ENCODE measurements at places on chromosomes 7 and 10.

DNA sequence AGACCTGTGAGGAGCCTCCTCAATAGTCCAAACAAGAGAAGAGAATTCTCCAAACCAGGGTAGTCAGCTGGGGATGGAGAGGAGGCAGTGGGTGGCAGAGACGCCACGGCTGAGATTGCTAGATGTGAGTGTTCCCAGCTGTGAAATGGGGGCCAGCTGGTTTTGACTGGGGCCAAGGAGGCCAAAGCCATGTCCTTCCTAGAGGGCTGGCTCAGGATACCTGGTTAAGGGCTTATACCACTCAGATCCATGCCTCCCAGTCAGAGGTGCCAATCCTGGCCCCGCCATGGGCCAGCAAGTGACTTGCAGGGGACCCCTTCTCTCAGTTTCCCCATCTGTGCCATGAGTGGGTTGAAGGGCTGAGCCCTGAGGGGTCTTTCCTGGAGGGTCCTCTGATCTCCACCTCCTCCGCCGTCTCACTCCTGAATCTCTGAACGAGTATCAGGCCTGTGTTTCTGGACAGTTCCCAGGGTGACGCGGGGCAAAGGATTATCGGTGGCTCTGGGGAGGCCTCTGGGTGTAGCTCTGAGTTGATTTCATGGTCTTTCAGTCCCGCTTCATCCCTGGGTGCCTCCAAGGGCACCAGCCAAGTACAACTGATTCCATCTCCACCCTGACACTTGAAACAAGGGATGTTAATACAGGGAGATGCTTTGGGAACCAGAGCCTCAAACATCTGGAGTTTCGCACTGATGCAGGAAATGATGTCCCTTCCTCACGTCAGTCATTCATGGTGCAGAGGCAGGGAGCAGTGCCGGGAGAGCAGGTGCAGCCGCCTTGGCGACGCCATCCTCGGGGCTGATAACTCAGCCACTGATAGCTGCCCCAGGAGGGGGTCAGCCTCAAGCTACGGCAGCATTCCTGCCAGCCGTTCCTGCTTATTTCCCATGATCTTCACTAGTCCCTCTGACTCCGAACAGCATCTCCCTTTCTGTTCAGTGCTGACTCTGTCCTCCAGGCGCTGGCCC, 126.7 kb downstream of the RGS10 start:
- no peak for DNase-seq

DNA sequence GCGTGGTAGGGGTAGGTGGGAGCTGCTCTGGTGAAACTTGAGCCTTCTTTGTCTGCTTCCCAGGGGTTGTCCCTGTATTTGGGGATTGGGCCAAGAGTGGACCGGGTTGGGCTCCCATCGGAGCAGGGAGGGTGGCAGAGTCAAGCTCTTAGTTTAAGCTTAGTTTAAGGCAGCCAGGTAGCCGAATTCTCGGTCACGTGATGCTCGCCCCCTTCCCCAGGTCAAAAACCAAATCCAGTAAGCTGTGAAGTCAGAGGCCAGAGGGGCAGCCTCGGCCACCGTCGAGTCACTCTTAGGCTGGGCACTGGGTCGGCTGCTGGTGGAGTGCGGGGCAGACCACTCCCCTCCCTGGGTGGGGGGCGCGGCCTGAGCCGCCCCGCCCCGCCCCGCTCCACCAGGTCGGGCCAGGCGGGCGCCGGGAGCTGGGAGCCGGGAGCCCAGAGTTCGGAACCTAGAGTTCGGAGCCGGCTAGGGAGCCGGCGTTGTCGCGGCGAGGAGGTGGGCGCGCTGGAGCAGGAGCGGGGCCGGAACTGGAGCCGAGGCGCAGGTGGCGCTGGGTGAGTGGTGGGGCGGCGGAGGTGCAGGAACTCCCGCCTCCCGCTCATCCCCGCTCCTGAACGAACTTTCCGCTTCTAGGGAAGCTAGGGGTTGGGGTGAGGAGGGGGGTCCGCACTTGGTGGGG, 2.8 kb upstream of the LZTS2 start:
- peak; percentile 53 for DNase-seq

DNA sequence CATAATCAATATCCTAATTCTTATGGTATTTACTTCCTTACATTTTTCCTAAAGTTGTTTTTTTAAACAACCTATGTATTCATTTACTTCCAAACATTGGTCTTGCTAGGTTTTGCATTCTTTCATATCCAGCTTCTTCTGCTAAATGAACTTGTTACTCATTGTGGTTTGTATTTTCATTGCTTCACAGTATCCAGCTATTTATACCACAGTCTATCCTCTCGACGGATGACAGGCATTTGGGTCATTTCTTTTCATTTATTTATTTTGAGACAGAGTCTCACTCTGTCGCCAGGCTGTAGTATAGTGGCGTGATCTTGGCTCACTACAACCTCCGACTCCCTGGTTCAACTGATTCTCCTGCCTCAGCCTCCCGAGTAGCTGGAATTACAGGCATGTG, 66.8 kb downstream of the CCDC6 start:
- DNase-seq = no peak

GRCh38 chr10:129134371-129134770, 332.7 kb upstream of the MGMT start:
- no peak for DNase-seq

GRCh38 chr10:88386821-88387773, 196.0 kb downstream of the RNLS start:
- DNase-seq = no peak

- peak; percentile 55 for DNase-seq
These were observed 63.9 kb downstream of the IKZF1 start for GRCh38 chr7:50368366-50368765.

- no peak for DNase-seq
These were observed 12.5 kb upstream of the NKX2-3 start for GRCh38 chr10:99520040-99520846.

DNA sequence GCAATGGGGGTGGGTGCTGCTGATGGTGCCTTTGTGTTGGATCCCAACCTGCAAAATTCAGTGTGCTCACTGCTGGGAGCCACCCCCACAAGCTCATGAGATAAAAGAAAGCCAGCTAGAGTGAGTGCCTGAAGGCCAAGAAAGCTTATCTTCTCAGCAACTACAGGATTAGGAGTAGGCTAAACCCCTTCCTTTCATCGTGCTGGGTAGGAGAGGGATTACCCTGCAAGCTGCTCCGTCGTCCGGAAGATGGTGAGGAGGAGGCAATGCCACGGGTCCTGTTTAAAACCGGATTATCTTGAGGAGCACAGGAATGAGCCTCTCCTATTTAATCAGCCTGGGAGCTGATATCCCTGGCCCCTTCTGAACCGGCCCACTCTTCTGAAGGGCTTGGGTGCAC, 258.0 kb downstream of the GALNT17 start:
- DNase-seq = no peak

- DNase-seq = no peak
These were observed 42.0 kb downstream of the ZNF467 start for GRCh38 chr7:149731207-149731955.

DNA sequence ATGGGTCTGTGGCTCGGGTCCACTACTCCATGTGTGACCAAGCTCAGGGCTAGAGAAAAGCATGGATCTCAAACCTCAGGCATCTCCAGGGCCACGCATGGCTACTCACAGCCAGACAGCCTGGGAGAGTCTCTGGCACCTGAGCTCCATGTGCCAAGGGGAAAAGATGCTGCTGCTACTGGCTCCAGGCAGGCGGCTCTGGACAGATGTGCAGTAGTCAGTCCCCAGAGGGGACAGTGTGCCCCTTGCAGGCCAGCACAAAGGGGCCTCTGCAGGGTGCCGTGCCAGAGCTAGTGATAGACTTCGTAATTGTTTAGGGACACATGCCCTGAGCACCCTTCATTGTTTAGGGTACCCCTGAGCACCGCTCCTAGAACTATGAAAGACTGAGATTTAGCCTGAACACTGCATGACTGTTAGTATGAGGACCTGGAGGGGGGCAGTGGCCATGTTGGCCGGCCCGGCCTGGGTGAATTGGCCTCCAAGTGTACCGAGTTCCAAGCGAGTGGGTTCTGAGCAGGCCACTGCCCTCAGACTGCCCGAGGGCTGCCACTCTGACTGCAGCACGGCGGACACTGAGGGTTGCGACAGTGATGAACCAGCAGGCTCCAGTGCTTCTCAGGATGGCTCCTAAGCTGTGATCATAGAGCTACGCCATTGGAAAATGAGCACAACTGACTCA, 80.7 kb downstream of the TCERG1L start:
- DNase-seq = no peak

DNA sequence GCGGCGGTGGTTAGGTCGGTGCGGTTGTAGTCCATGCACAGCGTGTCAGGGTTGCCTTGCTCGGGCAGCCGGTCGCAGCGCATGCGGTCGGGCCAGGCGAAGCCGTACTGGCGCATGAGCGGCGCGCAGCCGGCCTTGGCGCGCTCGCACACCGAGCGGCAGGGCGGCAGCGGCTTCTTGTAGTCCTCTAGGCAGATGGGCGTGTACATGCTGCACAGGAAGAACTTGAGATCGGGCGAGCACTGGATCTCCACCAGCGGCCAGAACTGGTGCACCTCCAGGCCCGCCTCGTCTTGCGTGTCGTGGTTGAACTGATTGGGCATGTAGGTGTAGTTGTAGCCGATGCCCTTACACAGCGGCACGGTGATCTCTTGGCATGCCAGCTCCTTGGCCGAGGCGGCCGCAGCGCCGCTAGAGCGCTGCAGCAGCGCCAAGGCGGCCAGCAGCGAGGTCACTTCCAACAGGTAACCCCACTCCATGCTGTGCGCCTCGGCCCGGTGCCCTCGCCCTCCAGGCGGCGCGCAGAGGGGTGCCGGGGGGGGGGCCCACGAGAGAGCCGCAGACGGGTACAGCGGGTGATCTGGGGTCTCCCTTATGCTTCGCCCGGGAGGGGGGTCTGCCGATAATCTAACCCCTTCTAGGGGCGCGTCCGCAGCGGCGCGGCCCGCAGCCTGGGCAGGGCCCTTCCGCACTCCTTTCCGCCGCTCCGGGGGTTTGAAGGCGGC, 983 bp downstream of the FZD8 start:
- peak; percentile 52 for DNase-seq

GRCh38 chr10:124036746-124037145, 56.7 kb downstream of the CHST15 start:
- DNase-seq = no peak

GRCh38 chr10:80700760-80701444, 163.2 kb downstream of the SH2D4B start:
- DNase-seq = no peak

DNA sequence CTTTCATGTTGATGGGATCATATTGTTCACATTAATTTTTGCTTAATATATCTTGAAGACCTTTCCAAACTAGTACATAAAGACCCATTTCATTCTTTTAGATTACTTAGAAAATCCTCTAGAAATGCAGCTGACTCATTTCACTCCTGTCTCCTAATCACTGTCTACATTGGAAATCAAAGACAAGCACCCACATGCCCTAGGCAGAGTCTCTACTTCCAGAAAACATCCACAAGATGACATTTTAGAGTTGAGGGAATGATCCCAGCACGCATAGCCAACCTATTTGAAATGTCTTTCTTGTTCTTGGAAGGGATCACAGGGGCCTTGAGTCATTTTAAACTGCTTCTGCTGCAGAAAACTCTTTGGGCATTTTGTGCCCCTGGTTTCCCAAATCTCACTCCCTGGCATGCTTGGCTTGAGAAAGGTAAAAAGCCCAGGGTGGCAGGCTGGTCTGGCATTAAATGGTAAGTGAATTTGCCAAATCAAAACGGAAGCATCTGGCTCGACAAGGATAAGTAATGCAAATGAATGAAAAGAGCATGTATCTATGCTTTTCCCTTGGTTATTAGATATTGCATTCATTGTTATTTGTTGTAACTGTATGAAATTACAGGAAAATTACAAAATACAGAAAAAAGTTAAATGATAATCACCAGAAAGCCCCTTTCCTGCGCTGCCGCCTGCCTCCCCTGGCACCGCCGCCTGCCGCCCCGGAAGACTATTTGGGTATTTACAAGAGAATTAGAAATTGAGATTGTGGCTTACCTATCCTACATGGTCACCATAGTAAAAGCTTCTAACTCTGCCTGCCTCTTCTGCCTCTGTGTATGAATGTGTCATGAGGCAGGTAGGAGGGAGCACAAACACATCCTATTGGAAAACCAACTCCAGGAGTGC, 225.3 kb downstream of the PTEN start:
- no peak for DNase-seq

DNA sequence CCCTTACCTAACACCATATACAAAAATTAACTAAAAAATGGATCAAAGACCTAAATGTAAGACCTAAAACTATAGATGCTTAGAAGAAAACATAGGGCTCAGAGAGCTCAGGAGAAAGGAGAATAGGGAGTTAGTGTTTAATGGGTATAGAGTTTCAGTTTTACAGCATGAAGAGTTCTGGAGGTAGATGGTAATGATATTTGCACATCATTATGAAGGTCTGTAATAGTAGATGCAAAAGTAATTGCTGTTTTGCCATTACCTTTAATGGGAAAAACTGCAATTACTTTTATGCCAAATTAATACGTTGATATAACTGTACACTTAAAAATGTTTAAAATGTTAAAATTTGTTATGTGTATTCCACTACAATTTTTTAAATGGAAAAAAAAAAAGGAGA, 39.2 kb upstream of the NANOS1 start:
- DNase-seq = no peak

- DNase-seq = peak; percentile 87
These were observed 54.3 kb upstream of the KDM7A start for GRCh38 chr7:140230861-140231770.

- no peak for DNase-seq
These were observed 120.2 kb downstream of the RAB11FIP2 start for GRCh38 chr10:117926491-117926890.

DNA sequence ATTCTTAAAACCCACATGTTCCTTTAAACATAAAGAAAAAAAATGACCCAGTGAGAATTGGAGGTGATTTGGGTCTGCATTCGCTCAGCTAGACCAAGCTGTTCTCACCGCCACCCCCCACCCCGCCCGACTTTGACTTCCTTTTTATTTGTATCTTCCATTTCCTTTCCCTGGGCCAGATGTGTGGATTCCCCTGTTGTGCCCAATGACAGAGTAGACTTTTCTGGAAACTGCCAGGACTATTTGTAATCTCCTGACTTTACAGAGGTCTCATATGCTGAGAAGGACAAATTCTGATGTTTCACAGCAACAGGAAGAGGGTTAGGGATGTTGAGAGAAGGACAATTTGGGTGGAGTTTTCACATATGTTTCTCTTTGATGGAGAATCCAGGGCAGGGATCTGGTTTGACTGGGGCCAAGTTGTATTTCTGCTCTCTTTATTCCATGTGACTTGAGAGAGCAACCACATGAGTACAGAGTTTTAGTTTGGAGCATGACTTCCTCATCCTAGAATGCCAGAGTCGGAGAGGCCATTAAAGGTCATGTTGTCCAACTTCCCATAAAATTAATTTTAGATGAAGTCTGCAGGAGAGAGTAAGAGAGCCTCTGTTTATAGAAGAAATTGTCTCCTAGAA, 1023.2 kb downstream of the LRMDA start:
- DNase-seq = no peak

GRCh38 chr7:52715701-52716100, 319.7 kb upstream of the POM121L12 start:
- DNase-seq = no peak
